GM23248 (cell line): ENCODE measurements at places on chromosomes 12 and 14. TPM values are rescaled to one million over a fixed set of nuclear protein-coding genes. Genes with fewer than 3 reads are reported as not detected.

Gene KRT6A
- polyA plus RNA-seq: not detected in 2 replicates

Gene CD163L1
- polyA plus RNA-seq: 1.9 and 2.5 TPM in 2 replicates

Gene DGKA
- 109 and 116 TPM in 2 replicates for polyA plus RNA-seq

Gene CLEC2D
- polyA plus RNA-seq: 1.1 and 2.8 TPM in 2 replicates

DNA sequence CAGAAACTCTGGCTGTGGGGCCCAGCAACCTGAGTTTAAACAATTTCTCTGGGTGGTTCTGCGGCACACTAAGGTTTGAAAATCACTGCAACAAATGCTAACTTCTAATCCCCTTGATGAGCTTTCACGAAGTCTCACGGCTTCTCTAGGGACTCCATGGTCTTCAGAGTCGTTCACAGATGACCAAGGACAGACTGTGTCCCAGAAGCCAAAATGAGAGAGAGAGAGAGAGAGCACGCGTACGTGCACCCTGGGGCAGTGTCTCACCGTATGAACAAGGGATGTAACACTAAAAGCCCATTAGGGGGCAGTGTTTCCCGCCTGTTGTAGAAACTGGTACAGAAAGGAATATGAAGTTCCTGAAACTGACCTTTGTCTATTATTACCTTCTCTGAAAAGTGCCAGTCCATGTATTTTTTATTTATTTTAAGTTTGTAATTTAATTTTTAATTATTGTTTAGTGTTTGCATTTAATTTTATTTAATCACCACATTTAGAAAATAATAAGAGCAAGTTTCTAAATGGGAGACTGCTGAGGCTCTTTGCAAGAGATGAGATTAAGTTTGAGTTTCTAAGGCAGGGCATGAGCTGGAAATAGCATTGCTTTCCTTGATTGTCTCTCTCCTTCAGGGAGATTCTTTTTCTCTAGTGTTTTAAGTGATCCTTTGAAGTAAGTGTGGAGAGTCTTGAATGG, 3.4 kb downstream of the APOLD1 start:
- peak; percentile 81 for DNase-seq

GRCh38 chr12:26276709-26277108, 81.3 kb downstream of the SSPN start:
- no peak for DNase-seq

- no peak for DNase-seq
Measured at GRCh38 chr12:108438667-108439066, 76.4 kb upstream of the FICD start.
